ENCODE measurements at places on chromosomes 7 and 10.

DNA sequence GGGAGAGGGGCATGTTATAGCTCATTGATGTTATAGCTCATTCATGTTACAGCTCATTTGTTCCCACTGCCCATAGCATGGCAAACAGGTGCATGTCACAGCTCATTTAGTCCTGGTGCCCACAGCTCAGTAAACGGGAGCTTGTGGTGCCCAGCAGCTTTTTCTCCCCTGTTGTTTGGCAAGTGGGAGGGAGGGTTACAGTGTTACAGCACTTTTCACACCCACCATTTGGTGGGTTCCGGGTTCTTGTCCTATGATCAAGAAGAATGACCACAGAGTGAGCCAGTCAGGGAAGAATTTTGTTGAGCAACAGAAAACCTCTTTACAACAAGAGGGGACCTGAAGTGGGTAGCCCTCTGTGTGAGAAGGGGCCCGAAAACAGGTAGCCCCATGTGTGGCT, 162.8 kb upstream of the CSTF2T start:
- DNase-seq, result no peak

GRCh38 chr10:120177330-120177729, 279.7 kb upstream of the PLPP4 start:
- no peak for DNase-seq

DNA sequence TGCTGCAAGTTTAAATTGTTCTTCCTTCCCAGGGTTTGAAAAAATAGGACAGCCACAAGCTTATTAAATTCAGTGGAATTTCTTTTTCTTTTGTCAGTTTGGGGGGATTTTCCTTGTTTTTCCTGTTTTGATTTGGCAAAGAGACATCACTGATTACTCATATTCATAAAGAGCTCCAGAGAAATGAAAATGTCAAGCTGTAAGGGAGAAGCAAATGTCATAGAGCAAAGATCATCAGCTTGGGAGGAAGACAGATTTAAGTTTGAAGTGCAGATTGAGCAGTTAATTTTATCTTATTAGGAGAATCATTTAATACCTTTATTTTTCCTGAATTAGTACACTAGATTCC, 255.8 kb upstream of the PHYHIPL start:
- DNase-seq, result no peak

DNA sequence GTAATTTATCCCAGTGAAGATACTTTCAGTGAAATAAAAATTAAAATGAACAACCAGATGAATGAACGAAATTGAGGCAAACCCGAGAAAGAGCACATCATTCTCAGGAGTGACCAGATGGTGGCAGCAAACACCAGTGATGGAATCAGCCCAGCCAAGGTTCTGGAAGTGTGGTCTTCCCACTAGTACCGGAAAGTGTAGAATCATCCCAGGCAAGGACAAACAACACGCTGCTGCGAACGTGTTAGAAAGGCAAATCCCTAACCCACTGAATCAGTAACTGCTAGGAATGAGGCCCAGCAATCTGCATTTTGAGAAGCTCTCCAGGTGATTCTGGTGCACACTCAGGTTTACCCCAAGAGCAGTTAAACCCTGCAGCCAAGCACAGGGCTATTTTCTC, 15.5 kb upstream of the SLC18A3 start:
- DNase-seq, result peak; percentile 69

DNA sequence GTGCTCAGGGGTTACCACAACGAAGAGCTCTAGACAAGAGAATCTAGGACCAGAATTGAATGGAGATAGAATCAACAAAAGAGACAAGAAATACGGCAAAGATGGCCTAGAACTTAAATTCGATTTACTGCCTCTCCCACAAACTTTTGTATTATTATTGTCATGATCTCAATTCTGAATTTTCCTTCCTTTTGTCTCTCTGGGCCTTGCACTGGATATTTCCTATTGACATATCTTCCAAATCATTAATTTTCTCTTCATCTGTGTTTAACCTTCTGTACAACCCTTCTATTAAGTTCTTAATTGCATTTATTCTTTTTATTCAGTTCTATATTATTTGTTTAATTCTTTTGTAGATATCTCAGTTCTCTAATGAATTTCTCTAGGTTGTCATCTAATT, 28.4 kb downstream of the VSTM4 start:
- no peak for DNase-seq

GRCh38 chr10:126353666-126354065, 34.6 kb downstream of the ADAM12 start:
- no peak for DNase-seq

DNA sequence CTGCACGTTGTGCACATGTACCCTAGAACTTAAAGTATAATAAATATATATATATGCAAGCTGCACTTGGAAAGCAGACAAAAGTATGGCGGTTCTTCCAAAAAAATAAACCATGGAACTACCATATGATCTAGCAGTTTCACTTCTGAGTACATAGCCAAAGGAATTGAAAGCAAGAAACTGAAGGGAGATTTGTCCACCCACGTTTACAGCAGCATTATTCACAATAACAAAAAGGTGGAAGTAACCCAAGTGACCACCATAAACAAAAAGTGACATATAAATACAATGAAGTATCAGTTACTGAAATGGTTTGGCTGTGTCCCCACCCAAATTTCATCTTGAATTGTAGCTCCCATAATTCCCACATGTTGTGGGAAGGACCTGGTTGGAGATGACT, 525.3 kb upstream of the CELF2 start:
- no peak for DNase-seq

DNA sequence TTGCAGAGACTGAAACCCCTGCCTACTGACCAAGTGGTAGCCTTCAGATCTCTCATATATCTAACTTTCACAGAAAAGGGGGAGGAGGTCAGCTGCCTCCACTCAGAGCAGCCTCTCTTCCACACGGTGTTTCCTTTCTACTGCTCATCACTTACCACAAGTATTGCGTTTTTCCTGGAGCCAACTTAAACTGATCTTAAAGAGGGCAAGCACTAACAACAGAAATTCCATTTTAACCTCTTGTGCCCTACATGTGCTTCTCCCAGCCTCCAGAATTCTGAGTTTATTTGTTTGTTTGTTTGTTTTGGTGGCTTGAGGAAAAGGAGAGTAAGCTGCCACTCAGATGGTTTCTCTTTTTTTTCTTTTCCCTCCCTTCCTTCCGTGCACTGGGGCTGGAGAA, 19.1 kb downstream of the SKIDA1 start:
- DNase-seq, result peak; percentile 46

GRCh38 chr7:31202801-31203200, 137.7 kb downstream of the NEUROD6 start:
- DNase-seq, result no peak

DNA sequence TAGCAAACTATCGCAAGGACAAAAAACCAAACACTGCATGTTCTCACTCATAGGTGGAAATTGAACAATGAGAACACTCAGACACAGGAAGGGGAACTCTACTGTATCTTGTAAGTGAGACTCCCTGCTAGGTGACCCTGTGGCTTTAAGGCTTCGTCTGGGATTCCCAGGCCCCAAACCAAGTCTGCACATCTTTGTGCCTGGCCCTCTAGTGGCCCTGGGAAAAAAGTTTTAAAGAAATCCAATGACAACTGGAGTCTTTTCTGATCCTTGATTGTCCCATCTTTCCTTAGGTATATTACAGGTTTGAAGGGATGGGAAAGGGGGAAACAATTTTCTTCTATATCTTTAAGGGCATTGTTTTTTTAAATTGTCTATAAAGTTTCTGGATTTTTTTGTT, 10.6 kb upstream of the LIPM start:
- no peak for DNase-seq

DNA sequence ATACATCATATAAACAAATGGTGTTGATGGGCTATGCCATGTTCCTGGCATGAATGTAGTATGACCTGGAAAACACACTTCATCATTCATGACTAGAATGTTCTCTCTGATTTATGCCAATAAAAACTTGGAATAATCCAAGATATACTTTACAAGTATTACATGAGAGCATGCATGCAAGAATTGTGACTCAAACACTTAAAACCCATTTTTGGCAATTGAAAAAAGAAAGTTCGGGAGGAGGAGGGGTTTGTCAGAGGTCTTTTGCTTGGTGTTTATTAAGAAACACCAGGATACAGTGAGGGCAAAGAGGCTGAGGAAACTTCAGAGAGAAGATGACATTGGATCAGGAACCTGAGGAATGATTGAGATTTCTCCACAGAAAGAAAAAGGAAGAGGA, 10.2 kb upstream of the CUL1 start:
- DNase-seq, result peak; percentile 80

- no peak for DNase-seq
Measured at GRCh38 chr7:23955600-23956149, 245.7 kb downstream of the STK31 start.

DNA sequence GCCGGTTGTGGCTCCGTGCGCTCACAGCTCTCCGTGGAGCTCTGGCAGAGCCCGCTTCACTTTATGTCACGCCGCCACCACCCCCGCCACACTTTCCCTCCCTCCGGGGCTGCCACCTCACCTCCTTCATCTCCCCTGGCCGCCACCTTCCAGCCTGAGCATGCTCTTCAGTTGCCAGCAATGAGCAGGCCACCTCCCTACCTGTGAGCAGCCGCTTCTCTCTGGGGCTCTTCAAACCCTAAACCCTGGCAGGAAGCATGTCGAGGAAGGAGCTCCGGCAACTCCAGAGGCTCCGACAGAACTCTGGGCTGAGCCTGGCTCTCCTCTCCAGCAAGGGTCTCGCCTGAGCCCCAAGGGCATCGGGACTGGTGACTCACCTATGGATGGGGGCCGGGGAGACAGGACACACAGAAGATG, 36.7 kb downstream of the GBX1 start:
- DNase-seq, result no peak

DNA sequence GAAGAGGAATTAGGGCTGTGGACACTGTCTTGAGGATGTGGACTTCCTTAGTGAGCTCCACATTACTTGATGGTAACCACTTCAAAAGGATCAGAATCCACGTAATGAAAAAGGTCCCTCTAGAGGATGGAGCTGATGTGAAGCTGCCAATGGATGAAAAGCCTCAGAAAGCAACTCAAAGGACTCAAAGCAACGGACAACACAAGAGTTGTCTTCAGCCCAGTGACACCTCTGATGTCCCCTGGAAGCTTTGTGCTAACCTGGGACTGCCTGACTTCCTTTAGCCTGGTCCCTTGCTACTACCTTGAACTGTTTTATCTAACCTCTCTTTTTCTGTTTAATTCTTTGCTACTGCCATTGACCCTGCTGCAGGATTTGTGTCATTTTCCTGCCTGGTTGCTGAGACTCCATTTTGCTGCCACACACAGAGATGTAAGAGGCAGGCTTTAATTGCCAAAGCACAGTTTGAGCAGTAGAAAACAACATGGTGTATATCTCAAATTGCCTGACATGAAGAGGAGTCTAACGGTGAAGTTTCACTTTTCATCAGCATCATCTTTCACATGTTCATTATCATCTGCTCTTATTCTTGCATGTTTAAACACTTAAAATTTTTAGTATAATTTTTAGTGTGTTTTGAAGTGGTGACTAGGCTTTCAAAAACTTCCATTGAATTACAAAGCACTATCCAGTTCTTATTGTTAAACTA, 11.1 kb upstream of the SGCE start:
- no peak for DNase-seq

- peak; percentile 93 for DNase-seq
Measured at GRCh38 chr10:29714096-29714874, 79.5 kb upstream of the SVIL start.

DNA sequence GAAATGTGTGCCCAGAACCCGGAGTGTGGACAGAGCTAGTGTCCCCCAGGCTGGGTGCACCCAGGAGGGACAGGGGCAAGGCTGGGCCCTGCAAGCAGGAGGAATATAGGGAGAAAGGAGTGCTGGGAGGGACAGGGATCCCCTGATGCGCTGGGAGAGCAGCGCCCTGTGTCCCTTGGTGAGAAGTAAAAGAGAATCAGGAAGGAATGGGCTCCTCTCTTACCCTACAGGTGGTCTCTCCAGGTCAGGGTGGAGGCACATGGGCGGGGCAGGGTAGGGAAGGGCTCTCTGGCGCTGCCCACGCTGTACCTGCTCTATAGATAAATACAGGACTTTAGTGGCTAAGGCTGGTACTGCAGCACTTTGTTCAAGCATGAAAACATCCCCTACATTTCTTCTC, 753.8 kb downstream of the GRID1 start:
- DNase-seq, result no peak

DNA sequence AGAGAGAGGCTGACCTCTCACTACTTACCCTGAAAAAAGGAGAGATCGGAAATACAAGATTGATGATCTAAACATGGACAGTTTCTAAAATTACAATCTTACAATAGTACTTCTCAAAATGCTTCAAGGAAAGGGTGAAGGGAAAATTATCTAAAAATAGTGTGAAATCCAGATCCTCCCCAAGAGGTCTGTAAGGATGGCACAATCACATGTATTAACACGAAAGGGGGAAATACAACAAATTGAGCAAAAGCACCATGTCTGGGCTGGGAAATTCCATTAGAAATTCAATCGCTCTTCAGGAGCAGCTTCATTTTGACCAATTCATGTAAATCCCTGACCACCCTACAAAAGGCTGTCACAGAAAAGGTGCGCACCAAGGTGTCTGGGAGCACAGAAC, 67.0 kb downstream of the PKD1L1 start:
- DNase-seq, result no peak

- peak; percentile 48 for DNase-seq
Measured at GRCh38 chr7:98305951-98306535, 24.6 kb downstream of the BRI3 start.

Measured in umbilical cord (tissue), 2 donors.